ENCODE measurements at places on chromosomes 5 and 9.
A peak's percentile ranks its signal among the peaks of the same experiment; 100 is the strongest.

DNA sequence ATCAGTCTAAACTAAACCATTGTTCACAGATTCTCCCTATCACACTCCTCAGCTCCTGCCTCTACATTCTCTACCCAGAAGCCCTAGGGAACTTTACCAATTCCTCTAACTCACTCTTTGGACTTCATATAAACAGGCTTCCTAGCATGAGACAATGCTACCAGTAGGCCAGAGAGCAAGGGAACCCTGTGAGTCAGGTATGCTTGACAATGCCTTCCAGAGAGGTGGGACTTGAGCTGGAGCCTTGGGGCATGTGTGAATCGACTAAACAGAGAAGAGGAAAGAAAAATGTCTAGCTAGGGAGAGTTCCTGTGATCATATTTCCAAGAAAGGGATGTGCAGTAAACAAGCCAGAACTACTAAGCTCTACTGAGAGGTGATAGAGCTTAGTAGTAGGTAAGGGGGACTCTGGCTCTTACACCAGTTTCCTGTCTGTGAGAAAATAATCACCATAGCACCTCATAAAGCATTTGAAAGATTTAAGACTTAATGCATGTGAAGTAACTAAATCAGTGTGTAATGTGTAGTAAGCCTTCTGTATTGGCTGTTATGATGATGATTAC, 6.4 kb upstream of the RFK start:
- DNase-seq = no peak

DNA sequence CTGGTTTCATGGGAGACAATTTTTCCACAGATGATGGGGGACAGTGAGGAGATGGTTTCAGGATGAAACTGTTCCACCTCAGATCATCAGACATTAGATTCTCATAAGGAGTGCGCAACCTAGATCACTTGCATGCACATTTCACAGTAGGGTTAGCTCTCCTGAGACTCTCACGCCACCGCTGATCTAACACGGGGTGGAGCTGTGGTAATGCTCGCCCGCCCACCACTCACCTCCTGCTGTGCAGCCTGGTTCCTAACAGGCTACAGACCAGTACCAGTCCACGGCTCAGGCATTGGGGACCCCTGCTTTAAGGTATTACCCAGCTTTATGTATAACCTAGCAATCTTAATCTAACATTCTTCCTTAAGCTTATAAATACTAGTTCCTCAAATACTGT, 35.6 kb downstream of the TTC39B start:
- DNase-seq = no peak

DNA sequence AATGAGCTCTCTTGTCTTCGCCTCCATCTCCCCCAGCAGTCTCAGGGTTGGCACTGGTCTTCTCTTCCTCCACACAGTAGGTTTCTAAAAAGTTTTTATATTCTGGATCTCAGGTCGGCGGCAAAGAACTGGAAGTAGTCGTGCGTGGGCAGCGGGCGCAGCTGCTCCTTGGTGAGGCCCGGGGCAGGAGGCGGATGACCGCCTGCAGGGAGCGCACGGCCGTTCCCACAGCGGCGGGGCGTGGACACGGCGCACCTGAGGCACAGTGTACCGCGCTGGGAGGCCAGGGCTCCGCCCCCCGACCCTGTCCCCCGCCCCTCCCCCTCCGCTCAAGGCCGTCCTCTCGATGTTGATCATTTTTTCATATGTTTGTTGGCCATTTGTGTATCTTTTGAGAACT, 92.4 kb downstream of the STX17 start:
- DNase-seq = no peak

DNA sequence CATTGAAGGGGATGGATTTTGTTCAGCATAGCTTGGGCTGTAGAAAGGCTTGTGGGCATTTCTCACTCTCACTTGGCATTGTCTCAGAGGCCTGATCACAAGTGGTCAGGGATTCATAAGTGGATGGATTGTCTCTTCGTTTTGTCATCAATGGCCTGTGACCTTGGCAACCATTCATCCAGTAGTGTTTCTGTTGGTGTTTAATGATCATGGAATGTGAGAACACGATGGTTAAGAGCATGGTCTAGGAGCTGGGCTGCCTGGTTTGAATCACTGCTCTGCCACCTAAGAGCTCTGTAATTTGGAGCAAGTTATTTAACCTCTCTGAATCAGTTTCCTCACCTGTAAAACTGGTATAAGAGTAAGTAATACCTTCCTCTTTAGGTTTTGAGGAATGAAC, 430.1 kb upstream of the MEF2C start:
- no peak for DNase-seq

- no peak for DNase-seq
Observed at GRCh38 chr5:157613385-157614245, 38.0 kb upstream of the ADAM19 start.

GRCh38 chr5:59416026-59416425, 477.5 kb downstream of the PDE4D start:
- DNase-seq = no peak

DNA sequence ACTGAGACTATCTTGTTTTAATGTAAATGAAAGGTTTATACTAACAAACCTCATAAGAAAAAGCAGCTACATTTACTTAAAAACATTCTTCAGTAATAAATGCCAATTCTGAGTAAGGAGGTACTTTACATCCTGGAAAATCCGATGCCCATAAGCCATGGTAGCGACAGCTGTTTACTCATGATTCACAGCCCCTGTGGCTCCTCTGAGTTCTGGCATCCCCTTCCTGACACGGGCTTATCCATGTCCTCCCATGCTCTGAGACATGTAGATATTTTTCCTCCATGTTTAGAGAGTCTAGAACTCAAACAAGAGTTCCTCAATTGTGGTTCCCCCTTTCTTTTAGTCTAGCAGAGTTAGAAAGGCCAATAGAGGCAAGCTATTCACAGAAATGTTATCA, 63.1 kb upstream of the DEPDC1B start:
- no peak for DNase-seq

- no peak for DNase-seq
Observed at GRCh38 chr5:77277759-77278158, 67.3 kb downstream of the PDE8B start.

DNA sequence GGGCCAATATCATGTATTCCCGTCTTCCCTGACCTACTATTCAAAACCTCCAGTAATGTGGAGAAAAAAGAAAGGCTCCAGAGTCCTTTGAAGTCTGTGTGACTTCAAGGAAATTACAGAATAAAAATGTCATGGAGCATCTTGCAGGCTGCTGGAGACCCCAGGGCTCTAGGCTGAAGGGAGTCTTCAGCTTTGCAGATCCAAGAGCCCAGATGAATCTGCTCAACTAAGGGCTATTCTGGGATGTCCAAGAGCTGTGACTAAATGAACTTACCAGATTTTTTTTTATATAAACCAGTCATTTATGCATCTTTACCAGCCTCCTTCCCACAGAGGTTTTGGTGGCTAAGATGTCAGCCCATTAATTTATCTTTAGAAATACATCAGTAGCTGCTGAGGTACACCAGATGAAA, 167.3 kb downstream of the MUSK start:
- DNase-seq = no peak

- DNase-seq = no peak
Observed at GRCh38 chr5:168990679-168991078, 310.3 kb downstream of the SLIT3 start.

GRCh38 chr5:148384380-148384737, 601 bp downstream of the FBXO38 start:
- peak; percentile 2 for DNase-seq

- DNase-seq = no peak
Observed at GRCh38 chr9:137295849-137296669, 6.0 kb downstream of the NRARP start.

DNA sequence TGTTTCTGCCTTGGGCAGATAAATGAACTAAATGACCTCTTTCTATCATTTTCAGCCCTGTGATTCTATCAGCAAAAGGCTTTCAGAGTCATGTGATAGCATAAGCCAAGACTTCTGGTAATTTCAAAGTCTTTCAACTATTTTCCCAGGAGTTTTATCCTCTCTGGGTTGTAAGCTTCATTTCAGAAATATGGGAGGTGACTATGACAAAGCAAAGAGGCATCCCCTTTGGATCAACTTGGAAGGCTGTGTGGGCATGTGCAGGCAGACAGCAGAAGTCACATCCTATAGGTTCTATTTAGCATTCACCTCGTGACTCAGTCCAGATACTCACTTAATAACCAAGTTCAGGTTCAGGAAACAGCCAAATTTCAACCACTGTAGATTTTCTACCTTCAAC, 149.0 kb upstream of the FST start:
- no peak for DNase-seq

GRCh38 chr5:15013654-15014463, 142.3 kb upstream of the ANKH start:
- no peak for DNase-seq

GRCh38 chr5:135833961-135834638, 363 bp upstream of the SLC25A48 start:
- peak; percentile 11 for DNase-seq

DNA sequence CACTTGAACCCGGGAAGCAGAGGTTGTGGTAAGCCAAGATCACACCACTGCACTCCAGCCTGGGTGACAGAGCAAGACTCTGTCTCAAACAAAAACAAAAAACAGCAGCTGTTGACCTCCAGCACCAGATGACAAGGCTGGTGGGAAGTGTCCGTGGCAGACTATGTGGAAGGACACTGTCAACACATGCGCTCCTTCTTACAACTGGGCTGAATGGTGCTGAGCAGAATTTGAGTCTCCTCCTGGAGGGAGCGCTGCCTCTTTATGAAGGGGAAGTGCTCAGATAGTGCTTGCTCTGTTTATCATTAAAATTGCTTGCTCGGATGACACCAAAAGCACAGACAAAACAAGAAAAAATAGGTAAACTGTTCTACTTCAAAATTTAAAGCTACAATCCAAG, 9.2 kb upstream of the CFAP157 start:
- no peak for DNase-seq

- no peak for DNase-seq
Observed at GRCh38 chr9:114072184-114073140, 5.6 kb downstream of the AMBP start.

DNA sequence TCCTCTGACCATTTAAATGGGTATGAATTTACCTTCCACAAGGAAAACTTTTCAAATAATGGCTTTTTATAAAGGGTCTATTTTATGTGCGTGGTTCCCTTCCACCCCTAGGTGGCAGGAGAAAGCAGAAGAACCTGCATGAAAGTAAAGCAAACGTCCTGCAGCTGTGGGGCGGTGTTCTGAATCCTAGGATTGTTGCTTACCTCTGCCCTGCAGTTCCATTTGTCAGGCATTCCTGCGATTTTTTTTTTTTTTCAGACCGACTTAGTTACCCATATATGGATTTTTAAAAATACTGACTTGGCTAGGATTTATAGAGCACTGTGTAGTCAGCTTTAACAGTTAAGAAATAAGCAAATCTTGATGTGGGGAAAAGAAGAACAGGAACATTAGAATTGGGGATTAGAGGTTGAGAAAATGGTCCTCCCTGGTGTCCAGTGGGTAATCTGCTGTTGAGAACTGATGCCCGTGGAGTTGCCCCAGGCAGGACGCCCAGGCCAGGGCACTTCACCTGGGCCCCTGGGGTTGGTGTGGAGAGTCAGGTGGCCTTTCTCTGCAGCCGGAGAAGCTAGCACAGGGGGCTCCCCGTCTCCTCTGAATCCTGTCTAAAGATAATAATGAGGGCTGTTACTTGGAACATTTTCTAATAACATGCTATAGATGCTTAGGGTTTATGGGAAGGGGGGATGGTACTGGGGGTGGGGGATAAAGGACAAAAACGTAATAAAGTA, 30.4 kb upstream of the LTC4S start:
- DNase-seq = no peak

- no peak for DNase-seq
Observed at GRCh38 chr5:167967494-167968177, 323.8 kb upstream of the WWC1 start.

DNA sequence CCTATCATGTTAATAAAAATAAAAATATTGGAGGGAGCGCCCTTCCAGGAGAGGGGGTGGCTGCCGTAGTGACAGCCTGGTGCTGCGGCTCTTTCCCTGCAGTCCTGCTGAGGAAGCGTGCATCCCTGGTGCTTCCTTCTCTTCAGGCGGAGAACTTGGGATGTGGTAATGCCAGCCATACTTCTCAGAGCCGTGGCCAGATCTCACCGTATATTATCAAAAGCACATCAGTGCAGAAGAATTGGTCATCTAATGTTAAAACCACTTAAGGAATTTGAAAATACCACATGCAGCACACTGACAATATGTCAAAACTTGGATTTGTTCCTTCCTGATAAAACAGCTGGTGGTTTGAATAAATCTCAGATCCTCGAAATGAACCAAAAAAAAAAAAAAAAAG, 17.7 kb downstream of the C9orf40 start:
- DNase-seq = no peak

DNA sequence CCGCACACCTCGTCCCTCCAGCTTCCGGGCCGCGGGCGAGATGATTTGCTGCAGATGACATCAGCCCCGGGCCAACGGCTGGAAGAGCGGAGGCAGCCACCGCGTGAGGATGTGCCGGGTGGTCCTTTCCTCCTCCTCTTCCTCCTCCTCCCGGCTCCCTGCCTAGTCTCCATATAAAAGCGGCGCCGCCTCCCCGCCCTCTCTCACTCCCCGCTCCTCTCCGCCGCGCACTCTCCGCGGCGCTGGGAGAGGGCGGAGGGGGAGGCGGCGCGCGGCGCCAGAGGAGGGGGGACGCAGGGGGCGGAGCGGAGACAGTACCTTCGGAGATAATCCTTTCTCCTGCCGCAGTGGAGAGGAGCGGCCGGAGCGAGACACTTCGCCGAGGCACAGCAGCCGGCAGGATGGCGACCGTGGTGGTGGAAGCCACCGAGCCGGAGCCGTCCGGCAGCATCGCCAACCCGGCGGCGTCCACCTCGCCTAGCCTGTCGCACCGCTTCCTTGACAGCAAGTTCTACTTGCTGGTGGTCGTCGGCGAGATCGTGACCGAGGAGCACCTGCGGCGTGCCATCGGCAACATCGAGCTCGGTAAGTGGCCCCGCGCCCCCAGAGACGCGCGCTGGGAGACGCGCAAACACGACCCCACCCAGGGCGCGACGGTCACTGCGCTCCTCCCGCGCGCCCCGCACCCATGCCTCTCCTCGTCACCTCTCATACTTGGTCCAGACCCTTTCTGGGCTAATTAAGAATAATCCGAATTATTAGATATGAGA, at the start of gene MAP1B:
MAP1B (plus strand) TSS at position 345 of the 770 bp plus-strand sequence; CDS start at position 402, 57 bp downstream.
- no peak for DNase-seq

DNA sequence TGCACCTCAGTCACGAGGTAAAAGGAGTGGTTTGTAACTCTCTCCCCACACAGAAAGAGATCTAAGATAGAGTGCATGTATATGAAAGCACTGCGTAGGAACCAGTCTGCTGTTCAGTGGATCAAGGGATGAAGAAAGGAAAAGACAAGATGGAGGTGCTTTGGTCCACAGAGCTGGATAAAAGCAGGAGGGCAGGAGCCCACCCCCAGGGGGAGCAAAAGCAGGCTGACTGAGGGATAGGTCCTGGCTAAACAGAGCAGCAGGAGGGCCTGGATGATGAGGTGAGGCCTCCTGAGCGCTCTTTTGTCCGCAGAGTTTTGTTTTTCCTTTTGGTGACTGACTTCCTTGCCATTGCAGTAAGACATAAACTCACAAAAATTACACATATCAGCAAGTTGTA, 293.5 kb upstream of the C9orf72 start:
- no peak for DNase-seq

DNA sequence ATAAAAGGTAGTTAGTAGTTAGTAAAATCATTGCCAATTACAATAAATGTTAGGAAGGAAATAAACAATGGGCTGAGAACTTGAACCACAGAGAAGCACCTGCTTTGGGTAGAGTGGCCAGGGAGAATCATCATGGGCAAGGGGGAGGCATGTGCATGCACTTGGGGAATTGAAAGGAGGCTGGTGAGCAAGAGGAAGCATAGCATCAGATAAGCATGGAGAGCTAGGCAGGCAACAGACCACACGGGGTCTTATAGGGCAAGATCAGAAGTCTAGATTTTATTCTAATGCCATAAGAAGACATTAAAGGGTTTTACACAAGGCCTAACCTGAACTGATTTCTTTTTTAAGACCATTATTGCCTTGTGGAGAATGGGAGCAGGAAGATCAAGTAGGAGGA, 93.4 kb downstream of the PIP5K1B start:
- no peak for DNase-seq

All from activated CD8-positive, alpha-beta memory T cell treated with anti-CD3 and anti-CD28 coated beads for 48 hours (primary cell).